ENCODE measurements at places on chromosomes 7 and 10. TPM values are rescaled to one million over a fixed set of nuclear protein-coding genes. Genes with fewer than 3 reads are reported as not detected.

The VPS37D gene
- total RNA-seq: 1.9 TPM

The LEP gene
- total RNA-seq: under 0.01 TPM

The ITPRID1 gene
- not detected for total RNA-seq

The PLXDC2 gene
- total RNA-seq: 11.2 TPM

The LRRN3 gene
- 2.7 TPM for total RNA-seq

The LIPA gene
- total RNA-seq: 55.2 TPM

Data from fibroblast of the aortic adventitia (primary cell).